Stimulated activated naive CD4-positive, alpha-beta T cell treated with Interleukin-2 at 50 U/mL for 16 hours (primary cell): ENCODE measurements at places on chromosomes 2 and 18.

GRCh38 chr2:172106108-172106961, 3.6 kb upstream of the DLX2 start:
- peak; percentile 24 for DNase-seq

DNA sequence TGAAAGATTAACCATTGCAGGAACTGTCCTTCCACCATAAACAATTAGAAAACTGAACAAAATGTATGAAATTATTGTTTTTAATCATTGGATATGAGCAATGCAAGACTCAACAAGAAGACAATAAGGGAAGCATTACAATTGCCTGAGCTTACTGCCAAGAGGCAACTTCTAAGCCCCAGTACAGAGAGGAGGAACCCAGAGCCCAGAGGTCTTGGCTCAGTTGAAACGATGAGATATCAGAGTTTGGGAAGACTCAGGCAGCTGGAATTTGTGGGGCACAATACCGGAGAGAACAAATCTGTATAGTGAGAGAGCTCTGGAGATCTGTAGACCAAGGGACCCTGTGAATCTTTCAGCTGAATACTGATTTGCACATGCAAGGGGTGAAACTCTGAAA, 80.6 kb upstream of the ZFP36L2 start:
- DNase-seq, result no peak

- no peak for DNase-seq
These were observed 145.3 kb downstream of the C1D start for GRCh38 chr2:67917332-67918054.

GRCh38 chr2:170177950-170178781, at the start of gene MYO3B:
Gene MYO3B (plus strand): TSS chr2:170178147. CDS start chr2:170178288, 141 bp downstream.
- no peak for DNase-seq

- no peak for DNase-seq
These were observed 4.1 kb upstream of the VRK2 start for GRCh38 chr2:58042486-58042970.

- no peak for DNase-seq
These were observed 41.3 kb downstream of the PSMG2 start for GRCh38 chr18:12744103-12744502.

DNA sequence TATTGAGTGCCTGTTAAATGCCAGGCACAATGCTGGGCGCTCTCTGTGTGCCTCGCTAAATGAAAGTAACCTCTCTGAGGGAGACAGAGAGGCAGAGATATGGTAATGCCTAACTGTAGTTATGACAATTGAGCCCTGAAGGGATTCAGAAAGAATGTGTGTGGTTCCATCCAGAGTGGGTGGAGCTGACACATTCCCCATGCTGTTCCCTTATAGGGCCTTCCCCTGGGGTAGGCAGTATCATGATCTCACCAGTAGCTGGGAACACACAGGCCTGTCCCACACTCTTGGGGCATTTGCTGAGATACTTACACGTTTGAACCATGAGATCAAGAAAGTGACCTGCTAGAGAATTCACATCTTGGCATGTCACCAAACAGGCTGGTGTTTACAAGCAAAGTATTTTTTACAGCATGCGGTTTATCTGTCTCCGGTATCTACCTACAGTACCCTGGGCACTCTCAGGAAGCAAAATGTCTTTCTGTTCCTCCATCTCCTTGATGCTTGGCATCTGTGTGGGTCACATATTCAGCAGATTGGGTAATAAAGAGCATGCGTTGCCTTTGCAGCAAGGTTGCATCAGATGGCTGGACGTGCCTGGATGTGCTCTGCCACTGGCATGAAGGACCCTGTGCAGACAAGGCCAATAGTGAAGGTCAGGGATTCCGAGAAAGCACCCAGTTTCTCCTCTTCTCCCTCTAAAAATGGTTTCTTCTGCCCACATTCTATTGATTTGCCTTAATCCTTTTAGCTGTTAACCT, 9.4 kb downstream of the CTIF start:
- DNase-seq, result no peak

GRCh38 chr2:126085011-126085795, 570.8 kb upstream of the GYPC start:
- DNase-seq, result no peak

GRCh38 chr18:58407263-58407648, 221.6 kb downstream of the ALPK2 start:
- no peak for DNase-seq

- no peak for DNase-seq
These were observed 22.2 kb downstream of the LYG1 start for GRCh38 chr2:99278793-99279291.
